ENCODE measurements at places on chromosomes 1 and 21. TPM values are rescaled to one million over a fixed set of nuclear protein-coding genes. Genes with fewer than 3 reads are reported as not detected.

The ADORA3 gene
- not detected for polyA plus RNA-seq

The SLC1A7 gene
- polyA plus RNA-seq: 0.15 TPM

The GRIK3 gene
- polyA plus RNA-seq: 0.27 TPM

The OR2L2 gene
- not detected for polyA plus RNA-seq

The VAMP3 gene
- polyA plus RNA-seq: 88.3 TPM

The IQCC gene
- polyA plus RNA-seq: 2.8 TPM

The FASLG gene
- not detected for polyA plus RNA-seq

The CD53 gene
- 0.59 TPM for polyA plus RNA-seq

The PRRX1 gene
- 1.2 TPM for polyA plus RNA-seq

The DYRK3 gene
- polyA plus RNA-seq: 8.4 TPM

The NPHP4 gene
- polyA plus RNA-seq: 6.4 TPM

The C8A gene
- polyA plus RNA-seq: not detected

The TSPAN2 gene
- polyA plus RNA-seq: 87.3 TPM

The DNAJC28 gene
- 6.6 TPM for polyA plus RNA-seq

The KRTAP24-1 gene
- polyA plus RNA-seq: not detected

The SPATA6 gene
- polyA plus RNA-seq: 8.8 TPM

The CGN gene
- polyA plus RNA-seq: 1.2 TPM

The VASH2 gene
- polyA plus RNA-seq: 2.8 TPM

The CASQ1 gene
- polyA plus RNA-seq: 22.5 TPM

The TNFRSF8 gene
- polyA plus RNA-seq: 0.11 TPM

The SLC25A34 gene
- polyA plus RNA-seq: 1.8 TPM

The RNF207 gene
- polyA plus RNA-seq: 180 TPM

The ZNF593OS gene
- polyA plus RNA-seq: 2.9 TPM

The MAN1C1 gene
- 88.8 TPM for polyA plus RNA-seq

The CFHR1 gene
- polyA plus RNA-seq: not detected
